ENCODE measurements at places on chromosomes 16 and 17. TPM values are rescaled to one million over a fixed set of nuclear protein-coding genes. Genes with fewer than 3 reads are reported as not detected.

TBC1D3I gene
- 0.65 TPM for polyA plus RNA-seq

PHOSPHO1 gene
- not detected for polyA plus RNA-seq

WNT9B gene
- not detected for polyA plus RNA-seq

DNAAF1 gene
- 1.4 TPM for polyA plus RNA-seq

GJD3 gene
- not detected for polyA plus RNA-seq

Data from stomach (tissue), 19 donors.